Upper lobe of right lung (tissue), 1 donor: ENCODE measurements at places on chromosomes 2 and 18. TPM values are rescaled to one million over a fixed set of nuclear protein-coding genes. Genes with fewer than 3 reads are reported as not detected.

DNA sequence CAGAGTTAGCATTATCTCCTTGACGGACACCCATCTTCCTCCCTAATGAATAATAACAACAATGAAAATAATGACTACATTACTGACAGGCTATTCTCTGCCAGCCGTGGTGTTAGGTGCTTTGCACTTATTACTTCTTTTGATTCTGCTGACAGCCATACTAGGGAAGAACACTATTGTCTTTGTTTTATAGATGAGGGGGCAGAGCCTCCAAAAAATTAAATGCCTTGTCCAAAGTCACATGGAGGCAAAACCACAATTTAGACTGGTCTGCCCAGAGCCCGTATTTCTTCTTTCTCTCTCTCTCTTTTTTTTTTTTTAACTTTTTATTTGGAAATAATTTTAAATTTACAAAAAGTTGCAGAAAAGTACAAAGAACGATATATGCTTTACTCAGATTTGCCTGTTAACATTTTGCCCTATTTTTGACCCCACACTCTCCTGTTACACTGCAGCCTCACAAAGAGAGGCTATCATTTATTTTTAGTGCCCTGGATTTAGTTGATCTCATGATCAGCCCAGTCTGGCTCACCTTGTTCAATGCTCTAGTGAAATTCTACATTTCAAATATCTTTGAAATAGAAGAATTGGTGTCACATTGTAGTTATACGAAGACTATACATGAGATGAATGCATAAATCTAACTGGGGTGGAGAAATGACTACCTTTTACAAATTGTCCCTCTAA, 369.4 kb downstream of the LRRTM1 start:
- H3K4me3 ChIP-seq, result no peak overlapping the region
- no peaks in the 10 kb centered on the region for H3K36me3 ChIP-seq
- DNase-seq, result no peak
- H3K4me1 ChIP-seq, result no peaks in the 10 kb centered on the region
- H3K27ac ChIP-seq, result no peak overlapping the region

The TMEM163 gene
- 34.6 TPM for total RNA-seq

DNA sequence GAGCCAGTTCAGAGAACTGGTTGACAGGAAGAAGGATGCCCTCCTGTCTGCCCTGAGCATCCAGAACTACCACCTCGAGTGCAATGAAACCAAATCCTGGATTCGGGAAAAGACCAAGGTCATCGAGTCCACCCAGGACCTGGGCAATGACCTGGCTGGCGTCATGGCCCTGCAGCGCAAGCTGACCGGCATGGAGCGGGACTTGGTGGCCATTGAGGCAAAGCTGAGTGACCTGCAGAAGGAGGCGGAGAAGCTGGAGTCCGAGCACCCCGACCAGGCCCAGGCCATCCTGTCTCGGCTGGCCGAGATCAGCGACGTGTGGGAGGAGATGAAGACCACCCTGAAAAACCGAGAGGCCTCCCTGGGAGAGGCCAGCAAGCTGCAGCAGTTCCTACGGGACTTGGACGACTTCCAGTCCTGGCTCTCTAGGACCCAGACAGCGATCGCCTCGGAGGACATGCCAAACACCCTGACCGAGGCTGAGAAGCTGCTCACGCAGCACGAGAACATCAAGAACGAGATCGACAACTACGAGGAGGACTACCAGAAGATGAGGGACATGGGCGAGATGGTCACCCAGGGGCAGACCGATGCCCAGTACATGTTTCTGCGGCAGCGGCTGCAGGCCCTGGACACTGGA, 92.5 kb upstream of the EML6 start:
- no peak for DNase-seq
- H3K4me3 ChIP-seq, result no peak overlapping the region
- H3K4me1 ChIP-seq, result peaks cover 54% of the 10 kb centered on the region
- H3K27ac ChIP-seq, result peak overlapping the region; percentile 51
- H3K36me3 ChIP-seq, result peaks cover 98% of the 10 kb centered on the region

DNA sequence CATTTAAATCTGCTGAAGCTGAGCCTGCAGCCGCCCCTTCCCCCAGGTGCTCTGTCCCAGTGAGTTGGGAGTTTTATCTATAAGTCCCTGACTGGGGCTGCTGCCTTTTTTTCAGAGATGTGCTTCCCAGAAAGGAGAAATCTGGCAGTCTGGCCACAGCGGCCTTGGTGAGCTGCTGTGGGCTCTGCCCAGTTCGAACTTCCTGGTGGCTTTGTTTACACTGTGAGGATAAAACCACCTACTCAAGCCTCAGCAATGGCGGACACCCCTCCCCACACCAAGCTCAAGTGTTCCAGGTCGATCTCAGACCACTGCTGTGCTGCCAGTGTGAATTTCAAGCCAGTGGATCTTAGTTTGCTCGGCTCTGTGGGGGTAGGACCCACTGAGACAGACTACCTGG, 97.3 kb downstream of the ACAA2 start:
- no peak overlapping the region for H3K4me3 ChIP-seq
- no peak for DNase-seq
- no peaks in the 10 kb centered on the region for H3K4me1 ChIP-seq
- H3K27ac ChIP-seq, result no peak overlapping the region

DNA sequence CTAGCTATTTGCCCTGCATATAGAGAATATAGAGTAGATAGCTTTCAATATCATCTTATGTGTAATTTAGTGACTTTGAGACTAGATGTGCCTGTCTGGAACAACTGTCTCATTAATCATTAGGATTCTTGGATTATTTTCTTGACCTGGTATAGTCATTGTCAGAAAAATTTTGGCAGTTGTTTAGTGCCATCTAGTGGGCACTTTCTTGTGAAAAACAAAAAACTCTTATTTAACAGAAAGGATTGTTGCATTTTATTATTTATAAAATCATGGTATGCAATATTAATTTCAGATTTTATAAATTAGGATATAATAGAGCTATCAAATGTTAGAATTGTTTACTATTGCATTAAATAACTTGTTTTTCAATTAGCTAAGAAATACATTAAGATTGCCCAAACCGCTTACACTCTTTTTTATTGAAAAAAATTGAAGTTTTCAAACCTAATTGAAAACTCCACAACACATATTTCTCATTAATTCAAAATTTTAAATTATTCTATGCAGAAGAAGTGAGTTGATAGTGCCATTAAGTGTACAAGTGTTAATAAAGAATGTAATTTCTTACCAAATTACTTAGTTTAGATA, 80.3 kb downstream of the DYNAP start:
- no peaks in the 10 kb centered on the region for H3K4me1 ChIP-seq
- H3K27me3 ChIP-seq, result no peaks in the 10 kb centered on the region
- H3K27ac ChIP-seq, result no peak overlapping the region
- H3K4me3 ChIP-seq, result no peak overlapping the region
- no peaks in the 10 kb centered on the region for H3K36me3 ChIP-seq
- DNase-seq, result no peak

GRCh38 chr2:51025906-51026555, 5.9 kb downstream of the NRXN1 start:
- H3K27me3 ChIP-seq, result no peaks in the 10 kb centered on the region
- no peak for DNase-seq
- H3K27ac ChIP-seq, result no peak overlapping the region
- no peak overlapping the region for H3K4me3 ChIP-seq

- no peak overlapping the region for H3K27ac ChIP-seq
- H3K4me1 ChIP-seq, result peaks cover 15% of the 10 kb centered on the region
- no peak overlapping the region for H3K4me3 ChIP-seq
- H3K27me3 ChIP-seq, result no peaks in the 10 kb centered on the region
- DNase-seq, result no peak
Observed at GRCh38 chr2:173829727-173830126, 135.4 kb downstream of the SP3 start.

GRCh38 chr2:135212757-135213156, 160.7 kb downstream of the RAB3GAP1 start:
- H3K4me3 ChIP-seq, result no peak overlapping the region
- H3K27me3 ChIP-seq, result no peaks in the 10 kb centered on the region
- no peak overlapping the region for H3K27ac ChIP-seq
- H3K36me3 ChIP-seq, result no peaks in the 10 kb centered on the region
- no peaks in the 10 kb centered on the region for H3K4me1 ChIP-seq

GRCh38 chr2:68714866-68715265, 19.7 kb upstream of the ARHGAP25 start:
- H3K27me3 ChIP-seq, result no peaks in the 10 kb centered on the region
- no peaks in the 10 kb centered on the region for H3K4me1 ChIP-seq
- peak overlapping the region; percentile 28 for H3K27ac ChIP-seq
- no peaks in the 10 kb centered on the region for H3K36me3 ChIP-seq
- peak; percentile 72 for DNase-seq
- no peak overlapping the region for H3K4me3 ChIP-seq

DNA sequence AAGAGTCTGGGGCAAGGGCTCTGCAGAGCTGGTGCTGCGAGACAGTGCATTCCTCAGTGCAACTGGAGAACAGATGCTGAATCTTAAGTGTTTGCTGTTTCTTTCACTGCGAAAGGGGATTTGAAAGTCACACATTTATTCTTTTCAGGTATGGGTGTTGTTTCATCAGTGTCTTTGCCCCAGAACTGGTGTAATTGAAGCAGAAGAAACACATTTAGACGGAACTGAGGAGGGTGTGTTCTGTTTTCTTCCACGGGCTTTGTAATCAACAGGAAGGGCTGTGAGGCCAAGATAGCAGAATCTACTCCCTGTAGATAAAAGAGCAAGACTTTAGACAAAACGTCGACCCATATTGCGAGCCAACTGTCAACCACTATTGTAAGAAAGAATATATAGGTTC, 151.9 kb downstream of the EPHA4 start:
- DNase-seq, result no peak
- no peak overlapping the region for H3K4me3 ChIP-seq
- no peaks in the 10 kb centered on the region for H3K27me3 ChIP-seq
- no peaks in the 10 kb centered on the region for H3K4me1 ChIP-seq
- H3K36me3 ChIP-seq, result no peaks in the 10 kb centered on the region

The RHOB gene
- total RNA-seq, result 191 TPM

DNA sequence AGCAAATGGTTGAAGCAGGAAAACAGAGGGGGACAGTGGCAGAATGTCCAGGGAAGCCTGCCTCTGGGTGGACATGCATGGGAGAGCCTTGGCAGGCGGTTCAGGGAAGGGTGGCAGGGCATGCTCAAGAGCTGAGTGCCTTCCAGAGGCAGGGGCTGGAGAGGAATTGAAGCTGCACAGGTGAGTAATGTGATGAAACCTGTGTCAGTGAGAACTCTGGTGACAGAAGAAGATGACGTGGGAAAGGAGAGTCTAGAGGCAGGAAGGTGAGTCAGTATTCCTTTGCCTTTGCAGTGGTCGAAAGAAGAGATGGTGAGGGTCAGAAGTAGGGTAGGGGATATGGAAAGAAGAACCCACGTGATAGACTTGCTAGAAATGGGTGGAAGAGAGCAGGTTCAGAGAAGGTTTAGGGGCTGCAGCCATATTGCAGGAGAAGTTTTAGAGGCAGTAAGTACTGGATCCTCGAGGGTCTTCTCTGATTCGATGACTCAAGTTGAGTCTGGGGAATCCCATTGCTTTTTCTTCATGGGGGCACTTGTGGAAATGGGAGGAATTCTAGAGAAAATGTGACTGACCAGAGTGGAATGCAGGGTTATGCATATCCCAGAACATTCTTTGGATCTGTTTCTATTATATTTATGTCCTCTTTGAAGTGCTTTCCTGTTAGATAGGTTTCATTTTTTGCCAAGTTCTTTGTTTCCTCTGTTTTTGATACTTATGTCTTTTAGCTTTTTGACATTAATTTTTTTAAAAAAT, 37.4 kb downstream of the TMEM87B start:
- H3K27ac ChIP-seq, result peak overlapping the region; percentile 20
- H3K4me1 ChIP-seq, result peaks cover 10% of the 10 kb centered on the region
- no peak for DNase-seq
- no peak overlapping the region for H3K4me3 ChIP-seq
- H3K36me3 ChIP-seq, result peaks cover 61% of the 10 kb centered on the region

GRCh38 chr18:79606621-79607331, 72.8 kb upstream of the CTDP1 start:
- no peak overlapping the region for H3K4me3 ChIP-seq
- peak; percentile 55 for DNase-seq
- no peaks in the 10 kb centered on the region for H3K4me1 ChIP-seq
- no peak overlapping the region for H3K27ac ChIP-seq
- no peaks in the 10 kb centered on the region for H3K27me3 ChIP-seq
- no peaks in the 10 kb centered on the region for H3K36me3 ChIP-seq

The ZDBF2 gene
- total RNA-seq, result 11.3 TPM

DNA sequence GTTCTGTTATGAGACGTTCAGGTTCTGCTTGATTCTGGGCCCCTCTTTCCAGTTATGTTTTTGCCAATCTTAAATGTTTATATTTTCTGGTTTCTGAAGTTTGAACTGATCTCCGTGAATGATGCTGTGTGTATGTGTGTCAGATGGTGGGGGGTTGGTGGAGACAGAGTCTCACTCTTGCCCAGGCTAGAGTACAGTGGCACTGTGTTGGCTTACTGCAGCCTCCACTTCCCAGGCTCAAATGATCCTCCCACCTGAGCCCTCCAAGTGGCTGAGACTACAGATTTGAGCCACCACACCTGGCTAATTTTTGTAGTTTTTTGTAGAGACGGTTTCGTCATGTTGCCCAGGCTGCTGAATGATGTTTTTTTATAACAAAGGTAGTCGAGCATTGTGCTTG, 45.9 kb downstream of the PSMD14 start:
- H3K36me3 ChIP-seq, result no peaks in the 10 kb centered on the region
- DNase-seq, result no peak
- no peak overlapping the region for H3K4me3 ChIP-seq
- H3K27ac ChIP-seq, result no peak overlapping the region

- no peak overlapping the region for H3K4me3 ChIP-seq
- H3K27me3 ChIP-seq, result peaks cover 68% of the 10 kb centered on the region
- H3K27ac ChIP-seq, result no peak overlapping the region
- H3K36me3 ChIP-seq, result no peaks in the 10 kb centered on the region
Observed at GRCh38 chr2:113273027-113273551, 5.6 kb downstream of the PAX8 start.

DNA sequence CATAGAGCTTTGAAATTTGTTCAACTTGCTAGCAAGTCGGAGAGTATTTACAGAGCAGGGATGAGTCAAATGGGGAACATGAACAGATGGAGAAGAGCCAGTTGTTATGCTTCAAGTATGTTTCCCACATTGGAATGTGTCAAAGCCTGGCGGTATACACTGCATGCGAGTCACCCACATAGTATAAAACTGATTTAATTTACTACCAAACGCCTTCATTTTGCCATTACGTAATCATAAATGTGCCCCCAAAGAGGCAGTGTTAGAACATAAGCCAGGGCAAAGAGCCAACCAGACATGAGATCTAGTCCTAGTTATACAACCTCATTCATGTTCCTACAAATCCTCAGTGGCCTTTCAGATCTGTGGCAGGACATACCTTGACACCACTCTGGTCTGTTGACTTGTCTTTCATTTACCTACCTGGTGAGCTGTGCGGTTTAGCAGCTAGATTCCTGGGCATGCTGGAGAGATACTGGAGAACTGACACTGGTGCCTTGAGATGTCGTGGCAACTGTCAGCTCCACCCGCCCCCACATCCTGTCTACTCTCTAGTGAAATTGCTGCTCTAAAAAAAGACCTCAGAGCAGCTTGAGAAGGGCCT, 21.7 kb upstream of the NRP2 start:
- peaks cover 11% of the 10 kb centered on the region for H3K4me1 ChIP-seq
- no peaks in the 10 kb centered on the region for H3K36me3 ChIP-seq
- no peak overlapping the region for H3K27ac ChIP-seq
- DNase-seq, result no peak

The CCL20 gene
- 4.9 TPM for total RNA-seq

The C2orf80 gene
- not detected for total RNA-seq

- H3K36me3 ChIP-seq, result no peaks in the 10 kb centered on the region
- H3K4me1 ChIP-seq, result no peaks in the 10 kb centered on the region
- DNase-seq, result no peak
- no peaks in the 10 kb centered on the region for H3K27me3 ChIP-seq
Observed at GRCh38 chr18:55732227-55733106, 144.5 kb upstream of the TCF4 start.

- H3K4me1 ChIP-seq, result peaks cover 3% of the 10 kb centered on the region
- no peak for DNase-seq
- H3K36me3 ChIP-seq, result no peaks in the 10 kb centered on the region
- H3K27ac ChIP-seq, result no peak overlapping the region
- no peak overlapping the region for H3K4me3 ChIP-seq
Observed at GRCh38 chr2:28602751-28603639, 107.1 kb downstream of the PLB1 start.

The EHD3 gene
- total RNA-seq, result 13.0 TPM
